ENCODE measurements at places on chromosomes 7 and 10.

- no peak for DNase-seq
Measured at GRCh38 chr10:12757351-12757750, 244.2 kb downstream of the CCDC3 start.

- no peak for DNase-seq
Measured at GRCh38 chr7:128347647-128348097, 4.0 kb upstream of the RBM28 start.

GRCh38 chr7:134514106-134514505, 13.3 kb upstream of the AKR1B10 start:
- DNase-seq: no peak

GRCh38 chr7:18202315-18203045, 174.8 kb upstream of the PRPS1L1 start:
- DNase-seq: no peak

DNA sequence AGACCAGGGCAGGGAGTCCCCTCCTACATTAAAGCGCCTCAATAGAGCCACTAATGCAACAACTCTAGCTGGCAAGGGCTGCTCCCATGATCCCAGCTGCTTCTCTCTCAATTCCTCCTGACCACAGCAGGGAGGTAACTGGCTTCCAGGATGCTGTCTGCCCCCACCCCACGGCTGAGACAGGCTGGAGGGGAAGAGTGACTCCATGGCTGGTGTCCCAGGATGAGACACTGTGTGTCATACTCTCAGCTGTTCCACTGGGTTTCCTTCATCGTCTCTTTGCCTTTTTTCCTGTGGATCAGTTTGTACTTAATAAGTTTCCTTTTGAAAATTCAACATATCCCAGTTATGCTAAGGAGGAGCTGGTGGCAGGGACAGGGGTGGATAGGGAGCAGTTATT, 27.7 kb upstream of the MYH16 start:
- no peak for DNase-seq

- no peak for DNase-seq
Measured at GRCh38 chr10:5418584-5418983, 6.2 kb downstream of the NET1 start.

- DNase-seq: no peak
Measured at GRCh38 chr7:52074912-52075311, 758.3 kb upstream of the COBL start.

DNA sequence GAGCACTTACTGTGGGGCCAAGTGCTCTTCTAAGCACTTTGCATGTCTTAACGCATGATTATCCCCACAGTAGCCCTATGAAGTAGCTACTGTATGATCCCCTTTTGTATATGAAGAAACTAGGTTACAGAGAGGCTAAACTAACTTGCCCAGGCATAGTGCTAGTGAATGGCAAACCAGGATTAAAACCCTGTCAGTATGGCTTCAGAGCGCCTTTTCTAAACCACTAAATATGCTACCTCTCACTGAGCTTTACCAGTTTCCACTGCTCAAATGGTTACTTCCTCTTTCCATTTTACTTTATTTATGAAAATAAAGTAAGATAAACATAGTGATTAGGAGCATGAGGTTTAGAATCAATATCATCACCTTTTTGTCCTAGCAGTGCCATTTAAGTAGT, 73.6 kb downstream of the PODXL start:
- no peak for DNase-seq

GRCh38 chr7:128321044-128321422, 22.7 kb downstream of the RBM28 start:
- no peak for DNase-seq

DNA sequence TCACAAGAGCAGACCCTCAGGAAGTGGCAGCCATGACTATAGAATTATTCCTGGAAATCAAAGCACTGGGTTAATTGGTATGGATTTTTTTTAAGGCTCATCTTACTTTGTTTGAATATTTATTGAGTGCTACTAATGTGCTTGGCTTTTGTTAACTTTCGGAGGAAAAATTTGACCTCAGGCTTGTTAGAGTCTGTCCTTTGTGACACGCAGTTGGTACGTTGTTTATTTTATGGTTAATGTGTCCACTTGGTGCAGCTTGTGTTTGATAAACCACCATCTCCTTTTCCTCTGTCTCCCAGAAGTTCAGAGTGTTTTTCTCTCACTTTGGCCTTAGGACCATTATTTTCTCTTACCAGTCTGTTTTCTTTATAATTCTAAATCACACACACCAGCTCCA, 268.6 kb downstream of the SDK1 start:
- DNase-seq: no peak

DNA sequence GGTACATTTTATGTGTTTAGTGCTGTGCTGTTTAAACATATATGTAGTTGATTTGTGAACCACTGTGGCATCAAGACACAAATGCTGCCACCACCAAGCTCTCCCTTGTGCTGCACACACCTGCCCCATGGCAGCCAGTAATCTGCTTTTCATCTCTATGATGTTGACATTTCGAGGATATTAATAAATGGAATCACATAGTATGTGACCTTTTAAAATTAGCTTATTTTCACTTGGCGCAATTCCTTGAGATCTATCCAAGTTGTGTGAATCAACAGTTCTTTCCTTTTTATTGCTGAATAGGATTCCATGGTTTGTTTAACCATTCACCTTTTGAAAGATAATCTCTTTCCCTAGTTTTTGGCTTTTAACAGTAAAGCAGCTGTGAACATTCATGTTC, 73.1 kb downstream of the BMPR1A start:
- no peak for DNase-seq

- DNase-seq: no peak
Measured at GRCh38 chr7:158255558-158255957, 332.1 kb downstream of the PTPRN2 start.

GRCh38 chr7:22318376-22318775, 38.6 kb downstream of the RAPGEF5 start:
- DNase-seq: no peak

GRCh38 chr7:12655161-12655560, 32.3 kb upstream of the ARL4A start:
- no peak for DNase-seq

DNA sequence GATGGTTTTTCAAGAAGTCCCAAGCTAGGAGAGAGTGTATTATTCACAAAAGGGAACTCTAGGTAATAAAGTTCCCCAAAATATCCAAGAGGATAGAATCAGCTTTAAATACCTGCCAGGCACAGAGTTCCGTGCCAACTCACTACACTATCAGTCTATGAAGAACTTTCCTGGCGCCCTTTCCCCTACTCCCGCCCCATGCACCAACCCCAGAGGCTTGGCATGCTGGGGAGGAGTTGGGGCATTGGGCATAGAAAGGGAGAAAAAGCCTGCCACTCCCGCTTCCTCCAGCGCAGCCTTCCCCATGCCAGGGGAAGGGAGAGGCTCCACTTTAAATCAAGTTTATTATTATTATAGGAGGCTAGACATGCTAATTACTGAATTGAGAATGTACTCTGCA, 54.9 kb downstream of the ZNF800 start:
- no peak for DNase-seq

DNA sequence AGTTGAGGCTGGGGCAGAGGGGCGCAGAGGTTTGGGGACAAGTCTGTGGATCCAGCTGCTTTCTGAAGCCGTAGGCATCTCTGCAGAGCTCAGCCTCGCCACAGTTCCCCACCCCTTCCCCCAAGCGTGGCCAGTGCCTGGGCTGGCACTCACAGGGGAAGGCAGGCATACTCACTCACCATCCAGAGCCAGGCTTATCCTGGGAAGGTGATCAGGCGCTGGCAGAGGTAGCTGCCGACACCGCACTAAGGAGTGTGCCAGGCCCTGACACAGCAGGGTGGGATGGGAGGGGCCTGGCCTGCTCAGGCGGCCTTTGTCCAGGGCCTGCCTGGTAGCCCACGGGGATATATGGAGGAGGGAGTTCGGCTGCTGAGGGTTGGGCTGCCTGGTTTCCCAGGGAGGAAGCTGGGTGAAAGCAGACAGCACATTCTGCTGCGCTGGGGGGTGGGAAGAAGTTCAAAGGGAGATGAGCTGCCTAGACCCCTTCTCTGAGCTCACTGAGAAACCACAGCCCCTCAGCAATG, 15.9 kb downstream of the VSIR start:
- no peak for DNase-seq

- DNase-seq: no peak
Measured at GRCh38 chr10:113047963-113048781, 98.1 kb downstream of the TCF7L2 start.

DNA sequence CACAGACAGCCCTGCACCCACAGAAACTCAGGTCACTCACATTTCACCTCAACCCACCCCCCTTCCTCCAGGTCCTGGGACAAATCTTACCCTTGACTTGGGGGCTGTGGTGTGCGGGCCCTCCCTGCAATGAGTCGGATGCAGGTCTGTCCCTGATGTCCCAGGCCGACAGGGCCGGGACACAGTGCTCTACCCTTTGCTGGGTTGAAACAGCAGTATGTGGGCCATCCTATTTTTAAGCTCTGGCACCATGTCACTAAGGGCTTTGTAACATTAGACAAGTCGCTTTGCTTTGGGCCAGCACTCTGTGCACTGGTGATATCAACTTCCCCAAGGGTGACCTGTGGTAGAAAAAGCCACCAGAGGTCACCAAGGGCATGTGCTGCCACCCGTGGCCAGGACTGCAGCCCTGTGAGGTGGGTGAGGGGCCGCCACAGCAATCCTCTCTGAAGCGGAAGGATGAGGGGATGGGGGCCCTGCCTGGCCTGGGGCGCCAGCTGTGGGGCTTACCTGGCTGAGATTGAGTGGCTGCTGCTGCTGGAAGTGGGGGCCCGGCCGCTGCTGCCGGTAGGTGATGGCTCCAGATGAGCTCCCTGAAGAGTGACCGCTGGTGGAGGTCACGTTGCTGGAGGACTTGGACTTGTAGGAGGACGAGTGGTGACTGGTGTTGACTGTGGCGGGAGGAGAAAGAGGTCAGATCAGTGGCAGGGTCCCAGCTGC, 51.3 kb downstream of the CLEC2L start:
- DNase-seq: no peak

- no peak for DNase-seq
Measured at GRCh38 chr7:1847260-1848001, 177.4 kb downstream of the ELFN1 start.

- no peak for DNase-seq
Measured at GRCh38 chr10:94439275-94439861, 37.0 kb downstream of the TBC1D12 start.

DNA sequence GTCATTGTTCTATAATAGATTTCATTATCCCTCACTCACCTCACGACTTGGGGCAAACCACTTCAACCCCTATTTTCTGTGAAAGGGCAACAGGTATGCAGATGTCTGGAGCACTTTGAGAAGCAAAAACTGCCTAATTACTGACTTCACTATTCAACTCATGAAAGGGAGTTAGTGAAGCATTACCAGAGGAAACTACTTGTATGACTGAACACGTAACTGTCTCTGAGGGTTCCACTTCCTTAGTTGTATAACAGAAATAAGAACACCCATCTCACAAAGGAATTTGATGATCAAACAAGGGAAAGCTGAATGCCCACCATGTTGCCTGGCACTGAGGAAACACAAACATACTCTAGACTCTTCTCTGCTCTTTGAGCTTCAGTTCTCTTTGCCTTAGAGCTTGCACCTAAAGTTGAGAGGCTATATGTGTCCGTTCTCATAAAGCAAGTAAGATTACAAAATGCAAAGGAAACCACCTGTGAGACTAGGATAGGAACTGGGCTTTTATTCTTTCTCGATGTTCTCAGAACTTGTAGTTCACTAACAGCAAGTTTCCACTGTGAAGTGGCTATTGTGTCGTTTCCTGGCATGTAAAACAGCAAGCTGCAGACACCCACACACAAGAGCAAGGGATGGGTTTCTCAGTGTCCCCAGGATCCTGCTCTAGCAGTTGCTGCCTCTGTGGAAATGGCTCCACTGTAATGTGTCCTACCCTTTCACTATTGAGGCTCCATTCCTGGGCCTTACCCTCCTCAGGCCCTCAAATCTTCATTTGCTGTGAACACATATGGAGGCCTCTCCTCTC, 2.6 kb downstream of the TMEM243 start:
- peak; percentile 42 for DNase-seq

DNA sequence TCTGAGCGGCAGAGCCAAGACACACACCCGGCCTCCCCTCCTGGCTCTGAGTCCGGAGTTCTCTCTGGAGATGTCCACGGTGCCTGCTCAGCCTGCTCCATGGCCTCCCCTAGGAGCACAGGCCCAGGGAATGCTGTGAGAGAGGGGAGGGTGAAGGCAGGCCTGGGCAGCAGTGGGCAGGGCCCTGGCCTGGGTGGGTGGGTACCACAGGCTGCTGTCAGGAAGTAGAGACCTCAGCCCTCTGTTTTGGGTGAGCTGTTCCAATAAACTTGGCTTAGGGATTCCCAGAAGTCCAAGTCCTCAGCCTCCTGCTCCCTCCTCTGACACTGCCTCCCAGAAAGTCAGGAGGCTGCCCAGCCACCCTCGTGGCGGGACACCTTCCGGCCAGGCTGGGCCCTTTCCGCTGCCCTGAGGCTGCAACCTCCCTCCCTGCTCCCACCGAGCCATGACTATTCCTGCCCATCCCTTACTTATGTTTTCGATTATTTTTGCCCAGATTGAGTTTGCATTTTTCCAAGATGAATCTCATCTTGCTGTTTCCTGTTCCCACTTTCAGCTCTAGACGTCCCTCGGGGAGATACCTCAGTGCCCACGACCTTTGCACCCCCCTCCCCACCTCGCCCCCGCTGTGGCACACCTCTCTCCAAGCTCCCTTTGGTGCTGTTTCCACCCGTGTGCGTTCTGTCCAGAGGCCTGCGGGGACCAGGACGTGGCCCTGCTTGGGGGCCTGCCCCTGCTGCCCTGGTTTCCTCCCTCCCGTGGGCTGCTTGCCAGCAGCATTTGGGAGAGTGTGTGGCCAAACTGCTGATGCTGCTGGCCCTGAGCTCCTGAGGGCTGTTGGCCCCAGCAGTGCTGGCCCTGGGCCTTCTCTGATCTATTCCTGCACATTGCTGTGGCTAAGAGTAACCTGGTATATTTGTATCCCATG, 5.8 kb upstream of the POLM start:
- no peak for DNase-seq

DNA sequence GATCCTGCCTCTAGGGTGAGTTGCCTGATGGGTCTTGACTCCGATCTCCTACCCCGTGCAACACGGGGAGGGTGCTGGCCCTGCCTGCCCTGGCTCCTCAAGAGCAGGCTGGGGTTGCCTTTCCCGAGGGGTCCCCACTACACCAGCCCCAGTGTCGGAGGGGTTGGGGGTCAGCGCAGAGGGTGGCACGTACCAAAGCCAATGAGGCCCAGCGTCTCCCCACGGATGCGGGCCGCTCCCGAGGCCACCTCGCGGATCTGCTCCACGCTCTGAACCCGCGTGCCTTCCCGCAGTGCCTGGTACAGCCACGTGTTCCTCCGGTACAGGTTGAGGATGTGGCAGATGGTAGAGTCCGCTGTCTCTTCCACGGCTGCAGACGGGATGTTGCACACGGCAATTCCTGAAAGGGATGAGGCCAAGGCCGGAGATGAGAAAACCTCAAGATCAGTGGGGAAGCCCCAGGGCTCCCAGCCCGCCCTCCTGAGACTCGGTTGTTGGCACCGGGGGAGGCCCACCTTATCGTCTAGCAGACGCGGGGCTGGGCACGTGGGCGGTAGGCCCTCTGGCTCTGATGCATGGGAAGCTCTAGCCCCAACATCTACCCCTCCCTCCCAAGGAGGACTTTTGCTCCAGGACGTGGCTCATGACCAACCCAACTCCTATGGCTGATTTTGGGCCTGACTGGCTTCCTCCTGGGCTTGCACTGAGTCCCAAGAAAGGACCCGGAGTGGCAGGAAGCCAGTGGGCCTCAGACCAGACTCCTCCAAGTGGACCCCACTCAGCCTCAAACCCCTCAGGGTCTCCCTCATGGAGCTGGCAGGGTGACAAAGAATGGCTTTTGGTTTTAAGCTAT, 56.1 kb downstream of the ZRANB1 start:
- DNase-seq: no peak
